AG08395 (cell line): ENCODE measurements at places on chromosomes 12 and 14.

DNA sequence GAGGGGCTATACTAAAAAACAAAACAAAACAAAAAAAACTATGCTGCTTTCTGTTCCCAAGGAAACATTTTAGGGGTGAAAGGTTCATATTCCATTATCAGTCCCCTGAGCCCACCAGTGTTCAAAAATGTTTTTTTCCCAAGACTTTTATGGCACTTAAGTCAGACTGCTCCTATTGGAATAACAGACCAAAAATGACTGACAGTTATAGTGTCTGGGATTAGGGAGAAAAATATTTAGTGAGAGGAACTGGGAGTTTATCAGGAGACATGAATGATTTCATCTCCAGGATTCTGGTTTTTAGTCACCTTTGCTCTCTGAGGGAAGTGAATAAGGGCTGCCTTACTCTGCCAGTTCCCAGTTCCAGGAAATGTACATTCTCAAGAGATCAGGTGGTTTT is 68.0 kb downstream of the PDE3A start:
- DNase-seq = no peak

DNA sequence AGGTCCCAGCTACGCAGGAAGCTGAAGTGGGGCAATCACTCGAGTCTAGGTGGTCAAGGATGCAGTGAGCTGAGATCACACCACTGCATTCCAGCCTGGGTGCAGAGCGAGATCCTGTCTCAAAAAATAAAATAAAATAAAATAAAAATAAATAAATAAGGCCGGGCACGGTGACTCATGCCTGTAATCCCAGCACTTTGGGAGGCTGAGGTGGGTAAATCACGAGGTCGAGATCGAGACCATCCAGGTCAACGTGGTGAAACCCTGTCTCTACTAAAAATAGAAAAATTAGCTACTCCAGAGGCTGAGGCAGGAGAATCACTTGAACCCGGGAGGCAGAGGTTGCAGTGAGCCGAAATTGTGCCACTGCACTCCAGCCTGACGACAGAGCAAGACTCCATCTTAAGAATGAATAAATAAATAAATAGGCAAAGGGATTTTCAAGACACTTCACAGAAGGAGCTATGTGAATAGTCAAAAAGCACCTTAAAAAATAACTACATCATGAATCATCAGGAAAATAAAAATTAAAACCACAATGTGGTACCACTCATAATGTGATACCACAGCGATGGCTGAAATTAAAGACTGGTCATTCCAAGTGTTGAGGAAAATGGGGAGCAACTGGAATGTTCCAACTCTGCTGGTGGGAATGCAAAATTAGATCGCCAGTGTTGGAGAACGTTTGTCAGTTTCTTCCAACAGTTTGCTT is 92.9 kb upstream of the TBX3 start:
- DNase-seq = peak; percentile 48

GRCh38 chr14:78785265-78785664 is 615.1 kb downstream of the NRXN3 start:
- DNase-seq = no peak

DNA sequence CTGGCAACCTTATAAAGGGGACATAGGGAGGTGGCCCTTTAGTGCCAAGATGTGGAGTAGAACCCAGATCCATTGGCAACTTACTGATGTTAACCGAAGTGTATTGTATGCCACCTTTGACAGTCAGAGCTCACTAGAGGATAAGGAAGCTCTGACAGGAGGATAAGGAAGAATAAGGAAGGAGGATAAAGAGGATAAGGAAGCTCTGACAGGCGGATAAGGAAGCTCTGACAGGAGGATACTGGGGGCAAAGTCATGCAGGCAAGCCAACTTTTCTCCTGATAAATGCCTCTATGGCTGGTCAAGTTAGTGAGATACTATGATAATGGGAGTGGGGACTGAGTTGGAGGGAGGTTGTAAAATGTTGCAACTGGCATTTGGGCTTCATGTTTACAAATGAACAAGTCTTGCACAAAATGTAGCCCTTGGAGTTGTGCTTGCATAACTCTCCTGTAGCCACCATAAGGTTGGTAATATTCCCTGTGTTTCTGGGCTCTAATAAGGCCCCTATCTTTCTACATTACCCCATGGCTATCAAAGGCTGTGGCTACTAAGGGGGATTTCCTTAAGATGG is 17.7 kb upstream of the DHRS2 start:
- no peak for DNase-seq

GRCh38 chr12:3698218-3698974 is 54.5 kb downstream of the CRACR2A start:
- DNase-seq = peak; percentile 93

- no peak for DNase-seq
Measured at GRCh38 chr14:105107351-105107750, 42.1 kb upstream of the GPR132 start.

- no peak for DNase-seq
Measured at GRCh38 chr12:57740656-57741412, 2.3 kb upstream of the AGAP2 start.

DNA sequence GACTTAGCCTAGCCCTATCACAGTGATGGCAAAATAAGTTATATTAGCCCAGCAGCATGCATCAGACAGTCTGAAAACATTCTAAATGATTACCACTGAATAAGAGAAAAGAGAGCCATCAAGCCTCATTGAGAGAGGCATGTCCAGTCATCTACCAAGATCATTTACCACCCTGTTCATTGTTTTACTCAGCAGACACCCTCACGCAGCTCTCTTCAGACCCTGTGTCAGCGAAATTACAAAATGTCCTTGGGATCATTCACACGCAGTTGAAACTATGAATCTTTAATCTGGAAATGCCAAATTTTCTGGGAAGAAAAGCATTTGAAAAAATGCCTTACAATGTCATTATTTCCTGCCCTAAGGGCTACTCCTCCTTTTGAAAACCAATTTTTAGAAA is 89.5 kb downstream of the PTPRO start:
- DNase-seq = no peak

DNA sequence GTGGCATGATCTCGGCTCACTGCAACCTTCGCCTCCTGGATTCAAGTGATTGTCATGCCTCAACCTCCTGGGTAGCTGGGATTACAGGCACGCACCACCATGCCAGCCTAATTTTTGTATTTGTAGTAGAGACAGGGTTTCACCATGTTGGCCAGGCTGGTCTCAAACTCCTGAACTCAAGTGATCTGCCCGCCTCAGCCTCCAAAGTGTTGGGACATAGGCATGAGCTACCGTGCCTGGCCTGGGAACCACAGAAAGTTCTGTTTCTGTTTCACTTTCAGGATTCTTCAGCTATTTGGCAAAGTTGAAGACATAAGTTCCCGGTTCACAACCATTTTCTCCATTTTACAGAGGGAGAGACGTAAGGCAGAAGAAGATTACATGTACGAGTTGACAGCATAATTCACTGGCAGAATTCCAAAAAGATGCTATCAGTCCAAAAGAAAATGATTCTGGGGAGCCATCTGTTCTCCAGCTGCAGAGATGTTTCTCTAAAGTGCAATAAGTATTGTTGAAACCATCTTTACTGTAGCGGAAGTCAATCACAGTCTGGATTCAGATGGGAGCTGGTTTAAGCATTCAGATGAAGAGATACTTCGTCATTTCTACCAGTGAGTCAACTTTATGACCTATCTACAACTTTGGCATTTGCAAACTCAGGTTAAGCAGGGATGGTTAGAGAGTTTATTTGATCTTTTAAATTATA is 8.1 kb upstream of the RNF34 start:
- peak; percentile 63 for DNase-seq

GRCh38 chr12:67633708-67634107 is 14.8 kb upstream of the DYRK2 start:
- DNase-seq = no peak

GRCh38 chr12:104890476-104891096 is 67.5 kb downstream of the SLC41A2 start:
- DNase-seq = no peak

- DNase-seq = peak; percentile 24
Measured at GRCh38 chr12:47534695-47535094, 171.1 kb downstream of the RPAP3 start.

- no peak for DNase-seq
Measured at GRCh38 chr14:103223818-103224352, 100.6 kb downstream of the TNFAIP2 start.

DNA sequence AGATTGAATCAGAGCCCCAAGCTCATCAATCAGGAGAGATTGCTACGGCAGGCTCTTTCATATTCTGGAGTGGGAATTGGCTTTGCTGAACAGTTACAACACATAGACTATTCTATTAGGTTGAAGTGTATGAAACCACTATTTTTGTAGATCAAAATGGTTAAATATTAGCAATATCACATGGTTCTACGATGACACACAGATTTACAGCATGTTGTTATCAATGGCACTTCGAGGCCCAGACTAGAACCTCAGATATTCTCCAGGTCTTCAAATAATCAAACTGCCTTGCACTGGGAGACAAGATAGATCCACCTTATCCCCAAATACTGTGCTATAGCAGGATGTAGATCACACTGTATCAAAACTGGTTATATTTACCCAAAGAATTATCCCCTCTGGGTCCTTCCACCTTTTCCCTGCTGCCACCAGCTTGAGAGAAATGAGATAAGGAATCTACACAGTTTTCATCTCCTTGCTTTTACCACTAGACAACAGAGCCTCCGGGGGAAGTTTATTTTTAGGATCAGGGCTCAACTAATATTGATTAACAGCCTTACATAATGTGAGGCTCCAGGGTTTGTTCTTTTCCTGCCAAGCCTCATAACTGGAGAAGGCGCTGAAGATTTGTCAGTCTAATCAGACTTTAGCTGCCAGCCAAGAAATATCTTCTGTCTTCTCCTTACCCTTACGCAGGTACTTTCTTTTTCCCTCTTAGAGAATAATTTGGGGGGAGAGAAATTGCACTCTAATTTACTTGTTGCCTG is 507.1 kb downstream of the DIO2 start:
- DNase-seq = no peak

GRCh38 chr14:52951681-52952554 is 1.1 kb upstream of the FERMT2 start:
- DNase-seq = peak; percentile 71

GRCh38 chr12:120596901-120597300 is 15.7 kb upstream of the POP5 start:
- no peak for DNase-seq

DNA sequence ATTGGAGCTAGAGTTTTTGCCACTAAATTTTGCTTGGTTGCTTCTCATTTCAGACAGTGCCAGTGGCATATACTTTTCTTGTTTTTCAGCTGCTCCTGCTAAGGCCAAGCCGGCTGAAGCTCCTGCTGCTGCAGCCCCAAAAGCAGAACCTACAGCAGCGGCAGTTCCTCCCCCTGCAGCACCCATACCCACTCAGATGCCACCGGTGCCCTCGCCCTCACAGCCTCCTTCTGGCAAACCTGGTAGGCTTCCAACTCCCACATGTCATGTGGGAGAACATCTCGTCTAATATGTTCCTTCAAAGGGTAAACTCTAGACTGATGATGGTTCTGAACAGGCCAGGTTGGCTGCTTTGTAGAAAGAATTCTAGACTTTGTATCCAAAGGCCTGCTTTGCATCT is 11.0 kb downstream of the DLST start:
- DNase-seq = no peak

GRCh38 chr12:25337916-25338315 is 87.2 kb upstream of the KRAS start:
- DNase-seq = peak; percentile 12

DNA sequence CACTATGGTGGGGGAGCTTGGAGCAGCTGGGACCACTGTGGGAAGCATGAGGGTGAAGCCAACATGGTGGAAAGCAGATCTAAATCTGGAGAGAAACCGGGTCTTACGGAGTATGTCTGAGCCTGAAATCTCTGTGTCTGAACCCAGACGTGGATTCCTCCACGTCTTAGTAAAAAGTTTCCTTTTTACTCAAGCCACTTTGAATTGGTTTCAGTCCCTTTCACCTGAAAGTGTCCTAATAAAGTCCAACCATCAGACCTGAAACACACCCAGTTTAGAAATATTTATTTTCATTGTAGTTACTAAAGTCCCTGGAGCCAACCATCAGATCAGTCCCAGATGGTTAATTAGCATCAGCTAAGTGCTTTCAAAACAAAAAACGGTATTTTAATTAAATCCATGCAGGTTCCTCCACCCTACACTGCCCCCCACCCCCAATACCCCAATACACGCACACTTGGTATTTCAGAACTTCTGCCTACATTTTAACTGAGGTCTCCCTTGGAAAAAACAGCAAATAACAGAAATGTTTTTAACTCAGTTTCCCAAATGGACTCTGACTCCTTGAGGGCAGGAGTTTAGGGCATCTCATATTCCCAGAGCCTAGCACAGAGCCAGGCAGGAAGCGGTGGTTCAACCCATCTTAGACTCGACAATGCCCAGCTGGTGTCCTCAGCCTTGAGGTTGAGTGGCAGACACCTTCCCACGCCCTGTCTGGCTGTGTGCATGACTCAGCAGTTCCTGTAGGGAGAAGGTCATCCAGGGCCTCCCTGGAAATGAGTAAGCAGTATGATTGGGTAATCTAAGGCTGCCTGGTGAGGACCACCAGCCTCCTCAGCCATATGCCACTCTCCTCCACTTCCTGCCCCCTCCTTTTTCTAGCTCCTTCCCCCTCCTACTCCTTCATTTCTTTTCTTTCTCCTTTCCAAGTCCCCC is 175.8 kb downstream of the TTC8 start:
- peak; percentile 95 for DNase-seq

GRCh38 chr14:24439257-24439656 is 3.3 kb downstream of the SDR39U1 start:
- no peak for DNase-seq

DNA sequence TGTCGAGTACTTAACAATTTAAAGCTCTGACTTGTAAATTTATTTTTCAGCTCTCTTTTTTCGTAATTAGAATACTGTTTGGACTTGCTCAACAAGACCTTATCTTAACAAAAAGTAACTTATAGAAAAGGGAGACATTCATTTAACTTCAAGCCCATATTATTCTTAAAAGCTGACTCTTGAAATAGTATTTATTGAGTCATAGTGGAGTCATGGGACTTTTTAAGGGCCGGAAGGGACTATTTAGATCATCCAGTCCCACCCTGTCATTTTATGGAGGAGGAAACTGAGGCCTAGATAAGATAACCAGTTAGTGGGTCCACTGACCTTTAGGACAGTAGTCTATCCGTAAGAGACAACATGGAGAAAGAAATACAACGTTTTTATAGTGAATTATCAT is 1.5 kb downstream of the RAP1B start:
- no peak for DNase-seq
